ENCODE measurements at places on chromosomes 1 and 21.

GRCh38 chr1:18537386-18538306, 56.9 kb downstream of the KLHDC7A start:
- DNase-seq: no peak

DNA sequence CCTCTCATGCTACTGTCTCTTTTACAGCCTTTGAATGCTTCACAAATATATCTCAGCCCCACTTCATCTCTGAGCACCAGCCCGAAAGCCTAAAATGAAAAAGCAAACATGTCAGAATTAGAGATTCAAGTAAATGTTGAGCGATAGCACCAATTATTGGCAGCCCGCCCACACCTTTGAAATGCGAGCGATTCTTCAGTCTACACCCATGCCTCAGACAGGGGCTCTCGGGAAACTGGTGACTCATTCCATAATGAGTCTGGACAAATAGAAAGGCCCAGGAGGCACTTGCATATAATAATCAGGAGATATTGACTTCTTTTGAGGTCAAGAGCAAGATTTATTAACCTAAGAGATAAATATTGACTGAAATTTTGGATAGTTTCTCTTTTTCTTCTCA, 487.3 kb upstream of the PTBP2 start:
- DNase-seq: peak; percentile 76

DNA sequence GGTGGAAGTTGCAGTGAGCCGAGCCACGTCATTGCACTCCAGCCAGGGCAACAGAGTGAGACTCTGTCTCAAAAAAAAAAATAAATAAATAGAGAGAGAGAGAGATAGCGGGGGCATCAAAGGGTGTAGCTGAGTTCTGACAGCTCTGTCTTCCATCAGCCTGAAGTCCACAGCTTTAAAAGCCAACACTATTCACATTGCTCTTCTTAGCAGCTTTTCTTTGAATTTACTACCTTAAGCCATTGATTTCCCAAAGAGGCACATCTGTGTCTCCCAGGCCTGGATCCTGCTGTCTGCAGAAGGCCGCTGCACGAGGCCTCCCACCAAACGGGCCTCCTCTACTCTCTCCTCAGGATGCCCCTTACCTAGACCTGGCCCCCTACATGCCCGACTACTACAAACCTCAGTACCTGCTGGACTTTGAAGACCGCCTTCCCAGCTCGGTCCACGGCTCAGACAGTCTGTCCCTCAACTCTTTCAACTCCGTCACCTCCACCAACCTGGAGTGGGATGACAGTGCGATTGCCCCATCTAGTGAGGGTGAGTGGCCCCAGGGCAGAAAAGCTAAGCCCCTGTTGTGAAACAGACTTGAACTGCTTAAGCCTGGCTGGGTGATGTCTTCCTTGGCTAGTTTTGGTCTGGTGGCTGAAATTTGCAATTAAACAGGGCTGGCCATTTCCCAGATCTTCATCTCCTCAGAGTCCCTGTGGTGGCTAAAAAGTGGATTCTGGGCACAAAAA, 16.5 kb upstream of the SLC25A34 start:
- DNase-seq: no peak

DNA sequence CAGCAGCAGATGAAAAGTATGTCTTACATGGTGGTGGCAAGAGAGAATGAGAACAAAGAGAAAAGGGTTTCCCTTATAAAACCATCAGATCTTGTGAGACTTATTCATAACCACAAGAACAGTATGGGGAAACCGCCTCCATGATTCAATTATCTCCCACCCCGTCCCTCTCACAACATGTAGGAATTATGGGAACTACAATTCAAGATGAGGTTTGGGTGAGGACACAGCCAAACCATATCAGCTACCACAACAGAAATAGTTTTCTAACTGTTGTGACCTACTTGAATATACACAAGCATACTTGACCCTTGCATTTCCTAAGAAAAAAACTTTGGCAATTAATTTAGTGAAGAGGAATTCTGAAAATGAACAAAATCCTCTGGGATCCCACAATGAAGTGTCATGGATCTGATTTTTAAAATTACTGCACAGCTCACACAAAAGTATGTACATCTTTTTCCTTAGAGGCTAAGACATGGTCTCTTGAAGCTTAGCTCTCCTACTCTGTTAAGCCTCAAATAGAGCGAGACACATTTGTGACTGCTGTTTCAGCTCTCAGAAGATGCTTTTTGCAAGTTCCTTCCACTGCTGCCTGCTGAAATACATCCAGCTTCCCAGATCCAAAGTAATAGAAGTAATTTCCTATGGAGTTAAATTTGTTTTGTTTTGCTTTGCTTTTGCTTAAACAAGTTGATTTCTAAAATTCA, 265.8 kb downstream of the DPYD start:
- no peak for DNase-seq

DNA sequence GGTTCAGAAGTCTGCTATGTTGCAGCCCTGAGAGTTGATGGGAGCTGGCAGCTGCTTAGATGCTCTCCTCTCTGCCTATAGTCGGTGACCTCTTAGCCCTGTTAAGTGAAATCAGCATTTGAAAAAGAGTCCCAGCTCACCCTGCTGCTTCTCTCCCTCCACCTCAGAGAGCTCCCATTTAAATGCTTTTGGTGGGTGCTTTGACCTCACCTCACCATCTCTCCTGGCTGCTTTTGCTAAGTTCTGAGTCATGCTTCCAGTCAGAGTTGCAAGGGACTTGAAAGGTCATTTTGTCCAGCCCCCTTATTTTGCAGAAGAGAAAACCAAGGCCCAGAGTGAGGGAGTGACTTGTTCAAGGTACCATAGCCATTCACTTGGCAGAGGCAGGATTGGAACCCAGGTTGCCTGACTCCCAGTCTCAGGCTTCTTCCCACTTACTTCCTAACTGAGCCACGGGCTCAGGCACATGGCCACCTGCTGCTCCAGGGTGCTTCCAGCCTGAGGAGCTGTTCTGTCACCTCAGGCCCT, 3.3 kb downstream of the MAPKAPK2 start:
- peak; percentile 49 for DNase-seq

DNA sequence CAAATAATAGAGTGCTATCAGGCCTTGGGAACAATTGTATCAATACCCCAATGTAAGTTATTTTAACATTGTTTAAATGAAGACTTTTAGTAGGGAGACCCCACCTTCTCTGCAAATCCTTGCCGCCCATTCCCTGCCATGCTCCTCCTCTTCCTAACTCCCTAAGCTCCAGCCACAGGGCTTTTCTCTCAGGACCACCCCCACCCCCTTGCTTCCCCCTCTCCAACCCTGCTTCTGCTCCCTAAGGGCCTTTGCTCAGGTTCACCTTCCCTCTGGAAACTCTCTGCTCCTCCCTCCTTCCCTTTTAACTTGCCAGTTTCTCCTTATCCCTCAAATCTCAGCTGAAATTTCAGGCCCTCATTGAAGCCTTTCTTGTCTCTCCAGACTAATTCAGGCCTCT, 16.8 kb downstream of the CCDC190 start:
- DNase-seq: no peak

GRCh38 chr1:172931761-172932160, 119.0 kb downstream of the TNFSF18 start:
- DNase-seq: no peak

DNA sequence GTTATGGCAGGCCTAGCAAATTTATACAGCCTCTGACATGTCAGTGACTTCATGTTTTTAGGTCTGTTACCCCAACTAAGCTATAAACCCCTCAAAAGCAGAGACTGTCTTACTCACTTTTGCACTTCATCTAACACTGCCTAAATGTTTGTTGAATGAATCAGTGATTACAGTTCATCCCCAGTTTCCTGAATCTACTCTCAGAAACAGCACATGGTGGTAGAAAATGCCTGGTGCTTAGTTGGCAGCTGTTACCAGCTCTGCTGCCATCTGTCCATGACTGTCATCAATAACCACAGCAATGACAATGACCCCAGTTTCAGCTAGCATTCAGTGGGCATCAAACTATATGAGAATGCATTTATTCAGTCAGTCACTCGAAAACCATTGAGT, 110.5 kb upstream of the SERBP1 start:
- no peak for DNase-seq

- no peak for DNase-seq
Observed at GRCh38 chr1:196308176-196308575, 300.1 kb downstream of the KCNT2 start.

- peak; percentile 19 for DNase-seq
Observed at GRCh38 chr1:89451011-89451410, 73.6 kb upstream of the LRRC8B start.

DNA sequence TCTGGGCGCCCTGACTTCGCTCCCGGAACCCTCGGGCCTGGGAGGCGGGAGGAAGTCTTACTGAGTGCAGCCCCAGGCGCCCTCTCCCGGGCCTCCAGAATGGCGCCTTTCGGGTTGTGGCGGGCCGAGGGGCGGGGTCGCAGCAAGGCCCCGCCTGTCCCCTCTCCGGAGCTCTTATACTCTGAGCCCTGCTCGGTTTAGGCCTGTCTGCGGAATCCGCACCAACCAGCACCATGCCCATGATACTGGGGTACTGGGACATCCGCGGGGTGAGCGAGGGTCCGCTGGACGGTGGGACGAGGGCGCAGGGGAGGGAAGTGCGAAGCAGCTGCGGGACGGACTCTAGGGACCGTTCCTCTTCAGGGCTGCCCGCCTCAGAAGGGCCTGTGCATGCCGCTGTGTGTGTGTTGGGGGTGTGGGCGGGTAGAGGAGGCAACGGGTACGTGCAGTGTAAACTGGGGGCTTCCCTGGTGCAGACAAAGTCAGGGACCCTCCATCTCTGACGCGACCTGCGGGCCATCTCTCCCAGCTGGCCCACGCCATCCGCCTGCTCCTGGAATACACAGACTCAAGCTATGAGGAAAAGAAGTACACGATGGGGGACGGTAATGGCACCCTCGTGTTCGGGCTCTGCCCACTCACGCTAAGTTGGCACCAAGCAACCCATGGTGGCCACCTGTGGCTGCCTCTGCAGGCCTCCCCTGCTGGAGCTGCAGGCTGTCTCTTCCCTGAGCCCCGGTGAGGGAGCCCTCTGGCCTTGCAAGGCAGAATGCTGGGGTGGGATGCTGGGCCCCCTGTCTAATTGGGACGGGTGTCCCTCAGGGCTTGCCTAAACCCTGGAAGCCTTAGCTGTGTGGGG, at the start of gene GSTM1:
GSTM1 (plus strand) TSS at position 177 of the 859 bp plus-strand sequence; CDS start at position 234, 57 bp downstream.
- DNase-seq: no peak

- peak; percentile 85 for DNase-seq
Observed at GRCh38 chr1:85576642-85577418, 3.7 kb upstream of the CCN1 start.

- DNase-seq: peak; percentile 80
Observed at GRCh38 chr21:30227633-30228404, 11.9 kb upstream of the CLDN8 start.

DNA sequence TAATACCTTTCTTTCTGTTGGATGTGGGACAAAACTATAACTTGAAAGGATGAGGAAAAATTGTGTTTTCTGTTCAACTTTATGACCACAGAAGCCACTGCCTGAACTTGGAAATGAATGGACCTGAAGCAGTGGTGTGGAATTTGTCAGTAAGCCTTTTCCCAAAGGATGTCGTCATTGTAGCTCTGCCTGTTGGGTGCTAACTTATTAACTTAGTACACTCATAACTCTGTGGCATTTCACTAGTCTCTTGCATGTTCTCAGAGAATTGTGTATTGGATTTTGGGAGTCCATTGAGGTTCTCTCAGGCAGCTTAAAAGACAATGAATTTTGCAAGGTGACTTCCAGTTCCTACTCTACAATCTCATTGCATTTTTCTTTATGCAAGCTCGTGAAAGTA, 49.6 kb downstream of the KCNK2 start:
- peak; percentile 38 for DNase-seq

DNA sequence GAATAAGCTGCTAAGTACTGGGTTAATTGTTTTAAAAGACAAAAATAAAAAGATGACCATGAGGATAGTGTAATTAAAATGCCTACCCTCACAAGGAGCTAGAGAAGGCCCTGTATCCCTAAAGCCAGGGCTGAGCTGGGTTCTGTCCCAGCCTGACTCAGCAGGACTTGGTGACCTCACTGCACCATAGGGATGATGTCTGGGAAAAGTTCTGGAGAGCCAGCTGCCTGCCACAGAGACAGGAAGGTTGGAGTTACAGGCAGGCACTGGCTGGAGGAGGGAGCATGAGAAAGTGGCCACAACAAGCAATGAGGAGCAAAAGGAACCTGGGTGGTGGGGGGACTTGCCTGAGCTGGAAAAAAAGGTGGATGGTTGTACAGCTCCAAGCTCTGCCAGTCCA, 5.7 kb upstream of the TNR start:
- DNase-seq: no peak

- DNase-seq: no peak
Observed at GRCh38 chr21:31186916-31187315, 148.6 kb upstream of the KRTAP19-8 start.

GRCh38 chr1:219124163-219124562, 49.5 kb upstream of the LYPLAL1 start:
- no peak for DNase-seq

GRCh38 chr1:46516200-46516950, 26.7 kb downstream of the DMBX1 start:
- no peak for DNase-seq

DNA sequence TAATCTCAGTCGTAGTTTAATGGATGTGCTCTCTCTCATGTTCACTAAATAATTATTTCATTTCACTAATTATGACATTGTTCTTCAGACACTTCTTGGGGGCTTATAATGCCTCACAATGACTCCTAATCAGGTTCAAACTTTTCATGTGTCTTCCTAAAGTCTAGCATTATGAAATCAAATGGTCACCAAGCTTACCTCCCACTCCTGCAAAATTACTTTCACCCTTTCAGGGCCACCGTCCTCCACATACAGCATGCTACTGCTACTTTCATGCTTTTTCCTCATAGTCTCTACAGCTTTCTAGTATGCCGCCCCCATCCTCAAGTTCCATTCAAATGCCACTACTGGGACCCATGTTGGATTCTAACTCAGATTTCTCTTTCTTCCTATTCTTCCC, 59.8 kb upstream of the C1orf53 start:
- DNase-seq: no peak

DNA sequence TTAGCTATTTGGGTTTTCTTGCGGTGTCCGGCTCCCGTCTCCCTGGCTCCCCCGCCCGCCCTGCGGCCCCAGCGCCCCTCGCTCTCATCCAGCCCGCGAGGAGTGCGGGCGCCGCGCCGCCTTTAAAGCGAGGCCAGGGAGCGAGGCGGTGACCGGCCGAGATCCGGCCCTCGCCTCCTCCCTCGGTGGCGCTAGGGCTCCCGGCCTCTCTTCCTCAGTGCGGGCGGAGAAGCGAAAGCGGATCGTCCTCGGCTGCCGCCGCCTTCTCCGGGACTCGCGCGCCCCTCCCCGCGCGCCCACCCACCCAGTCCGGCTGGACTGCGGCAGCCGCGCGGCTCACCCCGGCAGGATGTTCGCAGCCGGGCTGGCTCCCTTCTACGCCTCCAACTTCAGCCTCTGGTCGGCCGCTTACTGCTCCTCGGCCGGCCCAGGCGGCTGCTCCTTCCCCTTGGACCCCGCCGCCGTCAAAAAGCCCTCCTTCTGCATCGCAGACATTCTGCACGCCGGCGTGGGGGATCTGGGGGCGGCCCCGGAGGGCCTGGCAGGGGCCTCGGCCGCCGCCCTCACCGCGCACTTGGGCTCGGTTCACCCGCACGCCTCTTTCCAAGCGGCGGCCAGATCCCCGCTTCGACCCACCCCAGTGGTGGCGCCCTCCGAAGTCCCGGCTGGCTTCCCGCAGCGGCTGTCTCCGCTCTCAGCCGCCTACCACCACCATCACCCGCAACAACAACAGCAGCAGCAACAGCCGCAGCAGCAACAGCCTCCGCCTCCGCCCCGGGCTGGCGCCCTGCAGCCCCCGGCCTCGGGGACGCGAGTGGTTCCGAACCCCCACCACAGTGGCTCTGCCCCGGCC, 492 bp downstream of the HLX start:
- peak; percentile 45 for DNase-seq

- DNase-seq: no peak
Observed at GRCh38 chr1:40239626-40240025, 8.1 kb upstream of the TMCO2 start.

Measured in fibroblast of the aortic adventitia (primary cell).